ENCODE measurements at places on chromosomes 2 and 18. TPM values are rescaled to one million over a fixed set of nuclear protein-coding genes. Genes with fewer than 3 reads are reported as not detected.

The TUBA3E gene
- total RNA-seq, result not detected

The FIGN gene
- 4.3 TPM for total RNA-seq

The C2orf72 gene
- not detected for total RNA-seq

The TXNDC2 gene
- not detected for total RNA-seq

The MYL1 gene
- not detected for total RNA-seq

- H3K4me3 ChIP-seq, result no peak overlapping the region
- no peak for DNase-seq
- H3K27me3 ChIP-seq, result no peaks in the 10 kb centered on the region
- H3K36me3 ChIP-seq, result no peaks in the 10 kb centered on the region
- peaks cover 52% of the 10 kb centered on the region for H3K4me1 ChIP-seq
These were observed 35.5 kb downstream of the ITGA6 start for GRCh38 chr2:172462849-172463381.

- H3K27ac ChIP-seq, result no peak overlapping the region
- DNase-seq, result no peak
- H3K4me1 ChIP-seq, result peaks cover 9% of the 10 kb centered on the region
- no peak overlapping the region for H3K4me3 ChIP-seq
- H3K27me3 ChIP-seq, result no peaks in the 10 kb centered on the region
These were observed 42.0 kb upstream of the HS6ST1 start for GRCh38 chr2:128360711-128361110.

GRCh38 chr2:230924470-230925341 lies at the start of gene GPR55:
Gene GPR55 (minus strand): TSS chr2:230925242. CDS start chr2:230910962, 14,280 bp downstream.
- peak within 1 kb of the TSS; percentile 20 for H3K4me3 ChIP-seq
- no peaks in the 10 kb centered on the region for H3K36me3 ChIP-seq
- H3K27ac ChIP-seq, result no peak within 1 kb of the TSS
- DNase-seq, result no peak
- no peaks in the 10 kb centered on the region for H3K27me3 ChIP-seq
- H3K4me1 ChIP-seq, result peaks cover 8% of the 10 kb centered on the region

DNA sequence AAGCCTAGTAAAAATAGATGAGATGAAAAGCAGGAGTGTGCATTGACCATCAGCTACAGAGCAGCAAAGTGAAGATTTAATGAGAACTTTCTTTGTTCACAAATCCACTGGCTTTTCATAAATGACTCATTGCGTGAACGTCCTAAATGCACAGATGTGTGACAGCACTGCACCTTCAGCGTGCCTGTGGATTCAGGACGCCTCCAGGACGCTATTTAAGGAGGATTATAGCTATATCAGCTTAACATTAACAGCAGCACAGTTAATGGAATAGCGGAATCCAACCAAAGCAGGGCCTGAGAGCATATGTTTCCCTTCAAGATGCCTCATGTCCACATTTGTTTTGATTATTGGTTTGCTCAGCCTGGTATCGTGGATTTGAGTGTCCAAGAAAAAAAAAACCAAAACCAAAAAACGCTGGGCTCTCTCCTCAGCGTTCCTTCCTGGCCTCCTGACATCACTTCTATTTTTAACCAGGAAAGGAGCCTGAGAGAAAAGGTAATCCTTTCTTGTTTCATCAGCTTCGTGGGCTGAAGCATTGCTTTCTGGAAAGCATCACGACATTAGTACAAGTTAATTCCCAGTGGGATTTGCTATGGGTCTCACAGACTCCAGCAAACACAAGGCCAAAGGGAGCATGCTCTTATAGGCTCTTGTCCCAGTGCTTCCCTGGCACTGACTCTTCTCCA lies 447.0 kb upstream of the SMIM21 start:
- no peak overlapping the region for H3K27ac ChIP-seq
- no peaks in the 10 kb centered on the region for H3K4me1 ChIP-seq
- no peak overlapping the region for H3K4me3 ChIP-seq
- H3K36me3 ChIP-seq, result no peaks in the 10 kb centered on the region
- DNase-seq, result no peak

GRCh38 chr2:96296925-96297324 lies 8.4 kb downstream of the SNRNP200 start:
- H3K4me1 ChIP-seq, result no peaks in the 10 kb centered on the region
- no peak for DNase-seq
- H3K36me3 ChIP-seq, result peaks cover 65% of the 10 kb centered on the region
- H3K27me3 ChIP-seq, result no peaks in the 10 kb centered on the region
- H3K27ac ChIP-seq, result no peak overlapping the region

DNA sequence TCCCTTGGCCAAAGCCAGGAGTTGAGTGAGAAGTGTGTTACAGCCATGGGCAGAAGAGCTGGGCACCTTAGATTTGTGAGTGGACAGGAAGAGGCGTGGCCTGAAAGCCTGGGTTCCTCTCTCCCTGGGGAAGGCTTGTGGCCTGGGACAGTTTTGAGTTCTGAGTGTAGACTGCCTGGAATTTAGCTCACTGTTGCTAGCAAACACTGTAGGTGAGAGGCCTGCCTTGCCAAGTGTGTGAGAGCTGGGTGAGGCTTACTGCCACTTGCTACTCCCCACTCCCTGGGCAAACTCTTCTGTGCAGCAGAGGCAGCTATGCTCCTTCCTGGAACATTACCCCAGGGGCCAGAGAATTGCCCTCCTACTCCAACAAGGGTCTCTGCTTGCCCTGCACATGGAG lies 150.0 kb upstream of the GALNT5 start:
- no peaks in the 10 kb centered on the region for H3K4me1 ChIP-seq
- H3K4me3 ChIP-seq, result no peak overlapping the region
- no peaks in the 10 kb centered on the region for H3K36me3 ChIP-seq
- H3K27ac ChIP-seq, result peak overlapping the region; percentile 16
- DNase-seq, result peak; percentile 54

DNA sequence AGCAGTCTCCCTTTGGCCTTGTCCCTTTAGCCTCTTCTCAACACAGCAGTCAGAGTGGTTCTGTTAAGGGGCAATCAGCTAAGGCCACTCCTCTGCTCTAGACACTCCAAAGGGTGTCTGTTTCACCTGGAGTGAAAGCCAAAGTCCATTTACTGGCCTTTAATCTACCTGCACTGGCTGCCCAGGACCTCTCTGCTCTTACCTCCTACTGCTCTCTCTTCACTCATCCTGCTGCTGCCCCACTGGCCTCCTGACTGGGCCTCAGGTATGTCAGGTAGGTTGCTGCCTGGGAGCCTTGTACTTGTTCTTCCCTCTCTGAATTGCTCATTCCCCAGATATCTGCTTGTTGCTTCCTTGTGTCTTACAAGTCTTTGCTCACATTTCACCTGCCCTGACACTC lies 68.2 kb downstream of the PIKFYVE start:
- H3K4me1 ChIP-seq, result no peaks in the 10 kb centered on the region
- no peak overlapping the region for H3K4me3 ChIP-seq
- no peaks in the 10 kb centered on the region for H3K27me3 ChIP-seq
- DNase-seq, result no peak
- no peak overlapping the region for H3K27ac ChIP-seq
- peaks cover 41% of the 10 kb centered on the region for H3K36me3 ChIP-seq

GRCh38 chr18:54503131-54503894 lies 87.7 kb upstream of the DYNAP start:
- H3K27me3 ChIP-seq, result no peaks in the 10 kb centered on the region
- H3K4me1 ChIP-seq, result no peaks in the 10 kb centered on the region
- DNase-seq, result no peak
- H3K36me3 ChIP-seq, result no peaks in the 10 kb centered on the region
- no peak overlapping the region for H3K27ac ChIP-seq

GRCh38 chr18:64749884-64750283 lies 601.0 kb upstream of the LINC00305 start:
- DNase-seq, result no peak
- no peak overlapping the region for H3K27ac ChIP-seq
- no peaks in the 10 kb centered on the region for H3K27me3 ChIP-seq
- no peaks in the 10 kb centered on the region for H3K36me3 ChIP-seq

- no peak for DNase-seq
- H3K27me3 ChIP-seq, result no peaks in the 10 kb centered on the region
- no peak overlapping the region for H3K27ac ChIP-seq
- H3K4me1 ChIP-seq, result no peaks in the 10 kb centered on the region
- H3K36me3 ChIP-seq, result no peaks in the 10 kb centered on the region
These were observed 14.6 kb downstream of the LDLRAD4 start for GRCh38 chr18:13232971-13233786.

- H3K27me3 ChIP-seq, result no peaks in the 10 kb centered on the region
- no peaks in the 10 kb centered on the region for H3K36me3 ChIP-seq
- no peak overlapping the region for H3K27ac ChIP-seq
- DNase-seq, result no peak
- H3K4me3 ChIP-seq, result no peak overlapping the region
These were observed 37.5 kb downstream of the VPS54 start for GRCh38 chr2:63981702-63982103.

- no peak for DNase-seq
- H3K36me3 ChIP-seq, result no peaks in the 10 kb centered on the region
- no peak overlapping the region for H3K27ac ChIP-seq
- no peak overlapping the region for H3K4me3 ChIP-seq
- H3K27me3 ChIP-seq, result no peaks in the 10 kb centered on the region
These were observed 22.5 kb downstream of the KIF1A start for GRCh38 chr2:240797500-240797895.

- no peaks in the 10 kb centered on the region for H3K4me1 ChIP-seq
- H3K36me3 ChIP-seq, result no peaks in the 10 kb centered on the region
- no peak overlapping the region for H3K27ac ChIP-seq
These were observed 87.2 kb downstream of the BCL11A start for GRCh38 chr2:60466161-60466702.

GRCh38 chr2:67848551-67849285 lies 214.1 kb downstream of the C1D start:
- H3K27ac ChIP-seq, result no peak overlapping the region
- peaks cover 3% of the 10 kb centered on the region for H3K4me1 ChIP-seq
- no peak overlapping the region for H3K4me3 ChIP-seq
- no peaks in the 10 kb centered on the region for H3K36me3 ChIP-seq

- H3K4me1 ChIP-seq, result peaks cover 6% of the 10 kb centered on the region
- no peaks in the 10 kb centered on the region for H3K36me3 ChIP-seq
- H3K27ac ChIP-seq, result no peak overlapping the region
- no peaks in the 10 kb centered on the region for H3K27me3 ChIP-seq
- no peak for DNase-seq
These were observed 60.2 kb downstream of the RMDN2 start for GRCh38 chr2:37985333-37985732.

DNA sequence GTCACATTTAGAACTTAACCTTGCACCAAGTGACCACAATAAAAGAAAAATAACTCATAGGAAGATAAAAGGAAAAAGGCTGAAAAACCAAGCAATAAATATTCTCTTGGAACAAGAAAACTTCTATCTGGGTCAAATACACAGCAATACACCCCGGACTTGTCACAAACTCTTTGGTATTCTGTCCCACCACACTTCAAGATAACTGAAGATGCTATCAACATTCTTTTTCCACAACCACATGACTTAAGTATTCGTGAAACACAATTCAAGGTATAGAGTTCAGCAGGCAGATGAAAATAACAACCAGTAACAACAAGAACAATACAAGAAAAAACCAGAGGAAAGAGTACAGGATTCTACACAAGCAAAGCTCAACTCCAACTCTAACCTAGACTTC lies 18.0 kb downstream of the MBD2 start:
- H3K36me3 ChIP-seq, result peaks cover 13% of the 10 kb centered on the region
- peaks cover 29% of the 10 kb centered on the region for H3K4me1 ChIP-seq
- H3K4me3 ChIP-seq, result no peak overlapping the region
- H3K27ac ChIP-seq, result no peak overlapping the region

- no peaks in the 10 kb centered on the region for H3K27me3 ChIP-seq
- no peak overlapping the region for H3K27ac ChIP-seq
- peaks cover 12% of the 10 kb centered on the region for H3K4me1 ChIP-seq
- no peak overlapping the region for H3K4me3 ChIP-seq
These were observed 91.4 kb downstream of the AOX1 start for GRCh38 chr2:200677171-200677570.

GRCh38 chr2:66066032-66066431 lies 368.9 kb upstream of the MEIS1 start:
- no peaks in the 10 kb centered on the region for H3K27me3 ChIP-seq
- H3K4me3 ChIP-seq, result no peak overlapping the region
- H3K4me1 ChIP-seq, result no peaks in the 10 kb centered on the region
- H3K27ac ChIP-seq, result no peak overlapping the region
- DNase-seq, result no peak

Measured in upper lobe of left lung (tissue), 6 donors.